SIG-M5 (cell line): ENCODE measurements at places on chromosomes 4 and X.

GRCh38 chrX:65480960-65481359, 53.6 kb downstream of the LAS1L start:
- no peak for DNase-seq

DNA sequence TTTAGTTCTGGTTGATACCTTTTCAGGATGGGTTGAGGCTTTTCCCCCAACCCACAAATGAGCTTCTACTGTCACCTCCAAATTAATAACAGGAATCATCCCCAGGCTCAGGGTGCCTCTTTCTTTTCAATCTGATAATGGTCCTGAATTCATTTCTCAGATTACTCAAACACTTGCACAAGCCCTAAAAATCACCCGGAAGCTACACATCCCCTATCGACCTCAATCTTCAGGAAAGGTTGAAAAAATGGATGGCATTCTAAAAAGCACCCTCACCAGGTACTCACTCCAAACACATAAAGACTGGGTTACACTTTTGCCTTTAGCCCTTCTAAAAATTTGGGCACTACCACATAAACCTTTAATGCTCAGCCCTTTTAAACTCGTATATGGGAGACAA, 79.9 kb downstream of the COQ2 start:
- no peak for DNase-seq

GRCh38 chr4:5165420-5166369, 114.4 kb downstream of the STK32B start:
- no peak for DNase-seq

- DNase-seq = no peak
These were observed 8.7 kb downstream of the P2RY8 start for GRCh38 chrX:1528186-1528883.

- no peak for DNase-seq
These were observed 31.2 kb downstream of the LRBA start for GRCh38 chr4:150983851-150984250.

- no peak for DNase-seq
These were observed 147.6 kb upstream of the FGF16 start for GRCh38 chrX:77299549-77299948.

GRCh38 chrX:101958139-101958538, 26.3 kb upstream of the ZMAT1 start:
- no peak for DNase-seq

DNA sequence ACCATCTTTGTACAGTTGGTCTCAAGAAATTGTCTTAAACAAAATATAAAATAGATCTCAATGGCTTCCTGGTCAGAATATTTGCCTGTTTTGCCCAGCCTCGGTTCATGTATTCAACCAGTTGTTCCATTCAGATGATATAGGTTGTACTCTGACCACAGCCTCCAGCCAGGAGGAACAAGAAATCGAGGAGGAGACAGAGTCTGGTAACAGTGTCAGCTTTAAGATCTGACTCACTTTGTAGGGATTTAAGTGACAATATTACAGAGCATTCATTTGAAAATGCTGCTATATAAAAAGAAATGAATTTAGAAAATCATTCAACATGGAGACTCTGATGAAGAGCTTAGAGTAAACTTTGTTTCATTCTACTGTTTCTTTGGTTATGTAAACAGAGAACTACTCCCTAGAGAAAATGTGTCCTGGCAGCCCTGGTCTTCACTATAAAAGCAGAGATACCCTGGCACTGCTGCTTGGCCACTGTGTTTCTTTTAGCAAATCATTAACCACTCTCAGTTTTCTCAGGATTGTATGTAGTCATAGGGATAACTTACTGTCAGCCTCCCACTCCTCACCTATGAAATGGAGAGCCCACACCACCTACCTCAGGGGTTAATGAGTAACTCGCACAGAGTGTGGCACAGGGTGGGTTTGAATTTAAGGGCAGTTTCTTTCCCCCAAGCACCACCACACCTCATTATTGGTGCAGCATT, 53.5 kb downstream of the PAGE2 start:
- no peak for DNase-seq

- DNase-seq = no peak
These were observed 963.3 kb downstream of the NLGN4X start for GRCh38 chrX:5265324-5265850.

- no peak for DNase-seq
These were observed 2.0 kb downstream of the PGK1 start for GRCh38 chrX:78105944-78106650.

DNA sequence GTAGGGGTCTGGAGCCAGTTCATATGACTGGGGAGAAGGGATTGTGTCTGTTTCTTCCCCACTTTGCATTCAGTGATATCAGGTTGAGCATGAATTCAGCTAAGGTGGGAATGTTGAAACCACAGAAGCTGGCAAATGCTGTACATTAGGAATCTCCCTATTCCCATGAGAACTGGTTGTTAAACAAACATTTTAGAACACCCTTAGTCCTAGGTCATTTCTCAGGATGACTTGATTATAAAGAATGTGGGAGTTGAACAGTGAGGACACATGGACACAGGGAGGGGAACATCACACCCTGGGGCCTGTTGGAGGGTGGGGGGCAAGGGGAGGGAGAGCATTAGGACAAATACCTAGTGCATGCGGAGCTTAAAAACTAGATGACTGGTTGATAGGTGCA, 62.6 kb upstream of the LIMCH1 start:
- DNase-seq = no peak

- DNase-seq = no peak
These were observed 188.9 kb downstream of the COL25A1 start for GRCh38 chr4:109113521-109113920.

DNA sequence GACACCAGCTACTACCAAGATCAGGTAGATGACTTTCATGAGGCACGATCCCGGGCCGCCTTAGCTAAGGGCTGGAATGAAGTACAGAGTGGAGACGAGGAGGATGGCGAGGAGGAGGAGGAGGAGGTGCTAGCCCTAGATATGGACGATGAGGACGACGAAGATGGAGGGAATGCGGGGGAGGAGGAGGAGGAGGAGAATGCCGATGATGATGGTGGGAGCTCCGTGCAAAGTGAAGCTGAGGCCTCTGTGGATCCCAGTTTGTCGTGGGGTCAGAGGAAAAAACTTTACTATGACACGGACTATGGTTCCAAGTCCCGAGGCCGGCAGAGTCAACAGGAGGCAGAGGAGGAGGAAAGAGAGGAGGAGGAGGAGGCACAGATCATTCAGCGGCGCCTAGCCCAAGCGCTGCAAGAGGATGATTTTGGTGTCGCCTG, 481 bp downstream of the UTP3 start:
- no peak for DNase-seq

- DNase-seq = no peak
These were observed 7.2 kb downstream of the STARD8 start for GRCh38 chrX:68654693-68655092.

GRCh38 chr4:113707048-113707447, 54.5 kb downstream of the CAMK2D start:
- no peak for DNase-seq

DNA sequence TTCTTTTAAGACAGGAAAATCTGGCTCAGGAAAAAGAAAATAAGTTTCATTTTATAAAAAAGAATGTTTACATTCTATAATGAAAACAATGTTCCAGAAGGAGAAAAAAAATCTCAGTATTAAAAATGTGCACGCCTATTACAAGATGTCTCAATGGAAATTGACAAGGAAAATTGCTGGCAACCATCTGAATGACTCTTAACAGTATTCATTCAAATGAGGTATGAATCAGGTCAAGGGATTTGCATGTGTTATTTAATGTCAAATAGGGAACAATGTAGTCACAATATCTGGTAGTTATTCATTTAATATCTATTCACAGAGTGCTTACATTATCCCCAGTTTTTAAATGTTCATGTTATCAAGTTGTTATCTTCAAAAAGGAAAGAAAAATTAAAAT, 208.4 kb upstream of the TRAM1L1 start:
- DNase-seq = no peak

DNA sequence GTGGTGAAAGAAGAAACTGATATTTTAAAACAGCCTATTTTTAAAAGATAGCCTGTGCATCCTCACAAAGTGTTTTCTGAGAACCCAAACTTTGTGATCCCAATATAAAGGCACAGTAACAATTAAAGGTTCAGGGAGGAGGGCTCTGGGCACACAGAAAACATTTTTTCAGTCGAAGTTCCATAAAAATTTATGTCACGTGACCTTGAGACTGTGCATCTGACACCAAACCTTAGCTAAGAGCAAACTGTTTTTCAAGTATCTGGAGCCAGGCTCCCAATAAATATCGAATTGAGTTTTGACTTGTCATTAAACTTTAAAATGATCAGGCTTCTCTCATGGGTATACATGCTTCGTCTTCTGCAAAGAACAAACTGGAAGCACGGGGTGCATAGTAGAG, 177.9 kb downstream of the BEND2 start:
- DNase-seq = no peak

GRCh38 chr4:87746001-87746400, 53.4 kb upstream of the IBSP start:
- DNase-seq = no peak

GRCh38 chr4:159240687-159241086, 137.8 kb downstream of the RAPGEF2 start:
- no peak for DNase-seq

- DNase-seq = no peak
These were observed 74.2 kb downstream of the BEND4 start for GRCh38 chr4:42078184-42078801.

- no peak for DNase-seq
These were observed 158.4 kb downstream of the TENT5D start for GRCh38 chrX:80578517-80579105.

- no peak for DNase-seq
These were observed 130.3 kb upstream of the CITED1 start for GRCh38 chrX:72436010-72436409.

DNA sequence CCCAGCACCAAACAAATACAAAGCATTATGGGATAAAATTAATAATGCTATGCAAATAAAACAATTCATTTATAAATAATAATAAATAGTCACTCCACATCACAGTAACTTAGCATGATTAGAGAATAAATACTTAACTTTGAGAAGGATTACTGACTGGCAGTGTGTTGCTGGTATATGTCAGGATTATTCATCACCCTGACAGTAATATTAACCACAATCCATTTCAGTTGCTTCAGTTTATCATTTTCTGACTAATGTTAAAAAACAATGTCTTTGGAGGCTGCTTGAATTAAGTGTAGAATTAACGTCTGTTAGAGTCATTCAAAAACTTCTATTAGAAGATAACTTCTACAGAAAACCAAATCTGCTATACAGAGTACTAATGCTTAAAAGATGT, 124.1 kb upstream of the MAB21L2 start:
- no peak for DNase-seq

DNA sequence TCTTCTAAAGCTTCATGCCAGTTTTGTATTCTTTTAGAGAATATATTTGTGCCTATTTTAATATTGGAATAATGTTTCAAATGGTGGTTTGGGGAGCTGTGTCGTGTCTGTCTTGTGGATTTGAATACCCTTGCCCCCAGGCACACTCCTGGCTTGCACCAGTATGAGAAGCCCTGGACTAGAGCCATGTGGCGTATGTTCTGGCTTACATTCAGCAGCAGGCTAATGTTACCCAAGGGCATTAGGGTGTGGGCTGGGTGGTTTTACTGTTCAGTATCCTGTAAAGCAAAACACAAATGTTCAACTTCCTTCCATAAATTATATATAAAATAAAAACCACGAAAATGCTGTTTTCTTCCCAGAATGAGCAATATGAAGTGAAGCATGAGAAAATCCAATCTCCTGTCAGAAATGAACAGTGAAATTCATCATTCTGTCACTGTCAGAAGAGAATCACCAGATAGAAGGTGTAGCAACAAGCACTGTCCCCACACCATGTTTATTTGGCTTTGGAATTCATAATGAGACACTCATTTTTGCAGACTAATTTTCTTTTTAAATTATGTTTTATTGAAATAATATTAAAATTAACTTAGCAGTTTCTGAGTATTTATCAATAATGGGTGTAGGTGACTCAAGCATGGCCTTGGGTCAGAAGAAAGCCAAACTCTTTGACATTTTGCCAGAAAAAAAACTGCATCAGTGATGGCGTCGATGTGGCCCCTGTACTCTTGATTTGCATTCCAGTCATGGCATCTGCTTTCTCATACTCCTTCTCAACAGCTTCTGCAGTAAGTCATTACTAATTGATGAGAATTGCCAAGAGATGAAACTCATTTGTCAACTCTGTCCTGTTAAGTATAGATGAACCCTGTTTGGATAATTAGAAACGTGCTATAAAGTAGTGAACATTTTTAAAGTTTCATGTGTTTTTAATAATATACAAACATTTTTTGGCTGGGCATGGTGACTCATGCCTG, 43.8 kb downstream of the WWC2 start:
- no peak for DNase-seq

DNA sequence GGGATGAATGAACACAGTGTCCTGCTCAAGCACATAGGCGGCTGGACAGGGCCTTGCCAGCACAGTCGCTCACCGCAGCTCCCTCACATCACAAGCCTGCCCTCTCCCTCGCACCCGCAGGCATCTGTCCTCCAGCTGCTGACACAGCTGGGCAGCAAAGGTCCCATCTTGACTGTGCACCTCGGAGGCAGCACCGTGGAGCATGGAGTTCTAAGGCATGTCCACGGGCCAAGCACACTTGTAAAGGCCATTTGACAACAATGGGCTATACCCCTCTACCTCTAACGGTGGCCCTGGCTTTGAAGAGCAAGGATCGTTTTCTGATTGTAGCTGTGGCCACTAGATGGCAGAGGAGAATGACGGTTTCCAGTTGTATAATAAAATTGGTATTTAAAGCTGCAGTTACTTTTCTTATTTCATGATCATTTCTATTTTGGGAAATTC, 53.8 kb downstream of the APLN start:
- DNase-seq = no peak

DNA sequence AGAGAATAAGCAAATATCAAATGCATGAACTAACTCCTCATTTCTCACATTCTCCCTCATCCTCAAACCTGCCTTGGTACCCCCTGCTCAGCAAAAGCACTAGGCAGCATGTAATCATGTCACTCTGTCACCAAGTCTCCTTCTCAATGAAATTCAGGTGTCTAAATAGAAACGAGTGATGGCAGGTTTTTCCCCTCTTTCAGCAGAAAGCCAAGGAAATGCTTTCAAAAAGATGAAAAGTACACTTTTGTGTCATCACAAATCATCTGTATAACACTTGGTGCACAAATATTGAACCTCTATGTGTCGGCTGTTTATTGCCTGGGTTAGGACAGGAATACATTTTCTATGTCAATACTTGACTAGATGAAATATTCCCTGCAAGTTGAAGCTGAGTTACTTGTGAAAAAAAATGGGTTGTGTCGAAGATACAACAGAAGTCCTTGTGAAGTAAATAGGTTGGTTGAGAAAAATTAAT, 285.1 kb upstream of the MAGEB18 start:
- no peak for DNase-seq

DNA sequence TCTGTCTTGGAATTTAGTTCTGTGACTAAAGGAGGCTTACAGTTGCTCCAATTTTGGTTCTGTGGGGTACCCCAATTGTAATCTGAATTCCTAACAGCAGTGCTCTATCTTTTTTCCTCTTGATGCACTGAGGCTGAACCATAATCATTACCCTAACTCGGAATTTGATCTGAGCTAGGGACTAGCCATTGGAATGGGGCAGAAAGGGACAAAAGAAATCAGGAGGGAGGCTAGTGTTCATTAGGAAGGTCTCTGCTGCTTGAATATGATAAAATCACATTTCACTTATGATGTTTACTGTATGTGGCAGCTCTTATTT, 2.7 kb downstream of the KLF3 start:
- DNase-seq = no peak

- DNase-seq = no peak
These were observed at the start of gene GK2 for GRCh38 chr4:79408063-79408462. GK2 (minus strand) TSS chr4:79408228; CDS start chr4:79408200, 28 bp downstream.
